ENCODE measurements at places on chromosomes 6 and 20.
A peak's percentile ranks its signal among the peaks of the same experiment; 100 is the strongest.

DNA sequence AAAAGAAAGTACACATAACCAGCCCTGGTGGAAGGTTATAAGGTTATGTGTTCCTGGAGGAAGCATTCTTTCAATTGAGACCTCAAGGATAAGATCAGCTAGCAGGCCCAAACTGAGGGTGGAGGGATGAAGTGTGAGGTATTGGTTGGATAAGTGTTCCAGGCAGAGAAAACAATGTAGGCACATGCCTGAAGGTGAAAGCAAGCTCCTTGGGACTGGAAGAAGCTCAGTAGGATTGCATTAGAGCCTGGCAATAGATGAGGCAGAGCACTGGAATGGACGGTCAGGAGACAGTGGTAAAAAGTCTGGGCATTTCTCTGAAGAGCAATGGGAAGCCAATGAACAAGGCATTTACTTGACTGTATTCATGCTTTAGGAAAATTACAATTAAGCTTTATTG lies 89.9 kb upstream of the SHLD1 start:
- DNase-seq, result no peak

GRCh38 chr6:91276315-91276714 lies 689.4 kb upstream of the MAP3K7 start:
- DNase-seq, result no peak

GRCh38 chr6:142854589-142855488 lies 90.1 kb downstream of the HIVEP2 start:
- no peak for DNase-seq

GRCh38 chr6:112665815-112666214 lies 318.7 kb downstream of the RFPL4B start:
- DNase-seq, result no peak

- DNase-seq, result no peak
These were observed 18.4 kb downstream of the TENT5A start for GRCh38 chr6:81734081-81734480.

DNA sequence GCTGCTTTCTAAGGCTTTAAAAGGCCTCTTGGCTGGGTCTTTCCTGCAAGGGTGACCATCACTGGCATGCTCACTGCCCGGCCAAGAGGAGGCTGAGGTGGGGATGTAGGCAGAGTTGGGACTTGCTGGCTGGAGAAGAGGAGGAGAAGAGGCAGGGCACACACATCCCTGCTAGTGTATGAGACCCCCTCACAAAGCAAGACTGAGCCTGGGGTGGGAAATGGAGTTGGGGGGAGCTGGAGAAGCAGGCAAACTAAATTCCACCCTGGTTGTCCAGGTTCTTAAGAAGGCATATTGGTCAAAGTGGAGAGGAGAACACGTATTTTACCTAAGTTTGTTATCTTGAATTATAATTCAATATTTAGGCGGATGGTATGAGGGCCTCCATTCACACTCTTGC lies 1.7 kb upstream of the KIZ start:
- DNase-seq, result no peak

GRCh38 chr6:31194061-31194834 lies 23.8 kb upstream of the POU5F1 start:
- DNase-seq, result no peak

- peak; percentile 32 for DNase-seq
These were observed 170.6 kb downstream of the IBTK start for GRCh38 chr6:82076916-82077315.

DNA sequence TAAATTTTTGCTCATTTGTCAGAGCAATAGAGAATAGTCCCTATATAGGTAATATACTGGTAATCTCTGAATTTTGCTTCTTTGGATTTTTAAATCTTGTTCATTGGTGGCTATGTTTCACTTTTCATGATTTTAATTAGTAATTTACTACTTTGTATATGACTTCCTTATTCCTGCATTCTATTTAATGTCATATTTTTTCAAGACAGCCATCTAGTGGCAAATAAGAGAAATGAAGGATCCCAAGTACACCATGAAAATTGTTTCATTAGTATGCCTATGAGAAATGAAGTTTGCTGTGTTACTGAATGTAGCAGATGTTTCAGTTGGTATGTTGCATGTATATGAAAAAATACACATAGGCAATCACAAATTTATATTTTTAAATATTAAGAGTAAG lies 82.4 kb downstream of the ZNF292 start:
- peak; percentile 59 for DNase-seq

DNA sequence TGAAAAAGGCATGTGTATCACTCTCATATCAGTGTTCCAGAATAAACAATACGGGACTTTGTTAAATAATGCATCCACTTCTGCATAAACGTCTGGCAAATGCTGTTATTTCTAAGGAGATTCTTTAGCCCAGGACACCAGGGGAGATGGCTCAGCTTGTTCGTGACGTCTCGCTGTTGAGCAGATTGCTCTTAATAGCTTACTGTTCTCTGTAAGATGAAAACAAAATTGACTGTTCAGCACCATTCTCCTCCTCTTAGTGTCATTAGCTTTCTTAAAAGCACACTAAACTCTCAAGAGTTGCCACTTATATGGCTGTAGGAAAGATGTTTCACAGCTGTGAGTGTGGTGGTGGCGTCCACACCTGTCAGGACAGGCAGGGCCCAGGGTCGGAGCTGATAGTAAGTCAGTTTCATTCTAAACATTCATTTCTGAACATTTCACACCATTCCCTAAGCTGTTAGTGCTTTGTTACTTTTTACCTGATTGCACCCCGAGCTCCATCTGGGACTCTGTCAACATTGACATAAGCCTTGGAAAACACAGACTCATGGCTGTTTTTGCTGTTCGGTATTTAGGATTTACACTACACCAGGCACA lies 132.1 kb downstream of the ZDHHC14 start:
- DNase-seq, result no peak

DNA sequence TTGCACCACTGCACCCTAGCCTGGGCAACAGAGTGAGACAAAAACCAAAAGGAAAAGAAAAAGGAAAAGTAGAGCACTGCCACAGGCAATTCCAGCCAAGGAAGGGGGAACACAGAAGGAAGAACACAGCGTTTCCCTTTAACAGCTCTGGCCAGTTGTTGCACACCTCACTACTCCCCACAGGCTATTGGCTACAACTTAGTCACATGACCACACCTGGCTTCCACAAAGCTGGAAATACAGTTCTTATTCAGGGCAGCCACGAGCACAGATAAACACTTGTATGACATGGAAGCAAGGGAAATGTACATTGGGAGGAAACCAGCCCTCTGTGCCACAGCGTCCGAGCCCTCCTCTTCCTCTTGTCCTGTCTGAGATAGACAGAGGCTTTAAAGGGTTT lies 249.0 kb upstream of the JARID2 start:
- no peak for DNase-seq

DNA sequence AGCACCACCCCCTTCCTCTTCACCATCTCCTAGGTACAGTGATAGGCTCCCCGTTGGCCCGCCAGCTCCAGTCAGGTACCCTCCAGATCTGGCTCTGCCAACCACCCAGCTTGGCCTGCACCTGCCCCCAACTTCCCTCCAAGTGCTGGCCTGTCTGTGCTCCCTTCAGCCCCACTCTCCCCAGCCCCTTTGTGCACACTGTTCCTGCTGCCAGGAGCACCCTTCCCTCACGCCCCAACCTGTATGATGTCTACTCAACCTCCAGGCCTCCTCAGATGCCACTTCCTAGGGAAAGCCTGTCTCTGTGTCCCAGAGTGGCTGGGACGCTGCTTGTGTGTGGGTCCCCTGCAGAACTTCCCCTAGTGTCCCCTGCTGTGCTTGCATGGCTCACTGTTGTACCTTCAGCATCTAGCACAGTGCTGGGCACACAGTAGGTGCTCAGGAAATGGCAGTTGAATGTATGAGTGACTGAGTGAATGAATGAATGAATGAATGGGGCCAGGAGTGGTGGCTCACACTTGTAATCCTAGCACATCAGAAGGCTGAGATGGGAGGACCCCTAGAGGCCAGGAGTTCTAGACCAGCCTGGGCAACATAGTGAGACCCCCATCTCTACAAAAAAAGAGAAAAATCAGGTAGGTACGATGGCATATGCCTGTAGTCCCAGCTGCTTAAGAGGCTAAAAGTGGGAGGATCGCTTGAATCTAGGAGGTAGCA lies 3.0 kb downstream of the ZBP1 start:
- no peak for DNase-seq

DNA sequence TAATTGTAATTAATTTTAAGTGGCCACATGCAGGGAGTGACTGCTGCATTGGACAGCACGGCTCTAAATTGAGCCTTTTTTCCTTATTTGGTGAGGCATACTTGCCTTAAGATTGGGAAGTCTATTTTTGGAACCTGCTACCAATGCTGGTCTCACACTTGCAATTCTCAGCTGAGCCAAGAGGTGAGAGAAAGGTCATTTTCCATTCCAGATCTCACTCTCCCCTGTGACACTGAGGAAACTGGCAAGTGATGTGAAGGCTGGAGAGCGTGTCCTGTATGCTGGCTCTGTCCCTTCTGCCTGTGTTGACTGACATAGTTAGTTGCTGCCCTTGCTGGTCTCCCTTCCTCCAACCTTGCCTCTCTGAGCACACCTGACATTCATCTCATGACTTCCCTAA lies 735 bp upstream of the MOG start:
- DNase-seq, result no peak

GRCh38 chr6:118659513-118660217 lies 8.3 kb upstream of the CEP85L start:
- peak; percentile 37 for DNase-seq

GRCh38 chr20:35619196-35620095 lies 3.8 kb downstream of the SPAG4 start:
- DNase-seq, result peak; percentile 85

DNA sequence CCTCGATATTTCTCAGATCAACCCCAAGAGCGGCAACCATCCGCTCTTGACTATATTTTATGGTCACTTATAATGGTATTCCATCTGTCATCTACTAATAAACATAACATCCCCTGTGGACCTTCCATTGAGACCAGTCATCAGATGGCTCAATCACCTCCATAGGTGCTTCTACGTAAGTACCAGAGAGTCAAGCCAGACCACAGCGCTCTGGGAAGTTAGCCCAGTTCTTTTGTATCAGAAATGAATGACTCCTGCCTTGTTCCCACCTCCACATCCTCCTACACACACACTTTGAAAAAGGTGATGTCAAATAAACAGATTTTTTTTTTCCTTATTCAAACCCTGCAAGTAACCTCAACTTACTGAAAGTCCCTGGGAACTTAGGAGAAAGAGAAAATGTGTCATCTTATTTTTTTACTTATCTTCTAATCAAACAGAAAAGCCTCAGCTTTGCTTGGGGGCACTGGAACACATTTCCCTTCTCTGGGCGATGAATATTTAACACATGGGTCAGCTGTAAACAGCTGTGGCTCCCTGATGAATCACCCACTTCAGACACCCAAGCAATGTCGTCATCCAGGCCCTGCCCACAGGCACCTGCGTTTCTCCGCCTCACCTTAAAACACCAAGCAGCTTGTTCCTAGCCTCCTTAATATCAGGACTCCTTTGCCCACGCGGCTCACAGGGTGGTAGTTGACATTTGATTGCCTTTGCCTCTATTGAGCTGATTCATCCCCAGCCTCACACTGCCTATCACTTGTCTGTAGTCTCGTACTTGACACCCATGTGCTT lies 121.4 kb upstream of the LY86 start:
- DNase-seq, result no peak

DNA sequence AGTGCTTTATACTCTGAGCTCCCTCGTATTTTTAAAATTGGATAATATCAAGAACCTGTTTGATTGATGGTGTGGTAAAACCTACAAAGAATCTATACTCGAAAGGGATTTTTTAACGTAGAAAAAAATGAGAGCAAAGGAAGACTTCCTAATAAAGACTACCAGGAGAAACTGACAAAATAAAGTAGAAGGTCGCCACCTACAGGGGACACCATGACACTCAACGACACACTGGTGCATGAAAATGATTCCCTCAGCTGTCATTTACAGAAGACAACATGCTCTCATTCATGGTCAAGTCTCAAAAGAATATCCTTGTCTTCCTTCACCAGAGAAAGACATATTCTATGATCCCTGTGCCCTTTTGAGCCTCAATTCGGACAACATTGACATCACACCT lies 10.1 kb upstream of the NHSL1 start:
- DNase-seq, result peak; percentile 63

DNA sequence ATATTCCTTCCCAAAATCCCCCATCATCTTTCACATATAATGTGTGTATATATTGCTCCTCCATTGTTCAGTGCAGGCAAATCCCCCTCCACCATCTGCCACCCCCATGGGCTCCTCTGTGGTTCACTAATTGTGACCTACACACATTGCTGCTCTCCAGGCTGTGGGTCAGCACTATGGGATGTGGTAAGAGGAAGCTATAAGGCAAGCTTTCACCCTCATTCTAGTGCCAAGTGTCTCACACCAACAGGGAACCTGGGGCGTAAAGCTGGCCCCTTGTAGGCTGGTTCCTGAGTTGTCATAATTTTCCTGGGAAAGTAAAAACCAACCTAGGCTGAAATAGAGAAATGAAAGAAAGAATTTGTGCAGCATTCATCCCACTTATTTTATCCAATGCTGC lies 16.8 kb downstream of the FKBP1A start:
- no peak for DNase-seq

DNA sequence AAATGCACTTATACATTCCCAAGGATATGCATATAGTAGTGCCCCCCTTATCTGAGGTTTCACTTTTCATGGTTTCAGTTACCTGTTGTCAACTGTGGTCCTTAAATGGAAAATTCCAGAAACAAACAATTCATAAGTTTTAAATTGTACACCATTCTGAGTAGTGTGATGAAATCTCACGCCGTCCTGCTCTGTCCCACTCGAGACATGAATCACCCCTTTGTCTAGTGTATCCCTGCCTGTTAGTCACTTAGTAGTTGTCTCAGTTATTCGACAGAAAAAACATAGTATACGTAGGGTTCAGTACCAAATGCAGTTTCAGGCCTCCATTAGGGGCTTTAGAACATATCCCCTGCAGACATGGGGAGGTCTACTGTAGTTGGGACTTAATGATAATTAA lies 57.0 kb downstream of the MAP1LC3A start:
- DNase-seq, result peak; percentile 15

DNA sequence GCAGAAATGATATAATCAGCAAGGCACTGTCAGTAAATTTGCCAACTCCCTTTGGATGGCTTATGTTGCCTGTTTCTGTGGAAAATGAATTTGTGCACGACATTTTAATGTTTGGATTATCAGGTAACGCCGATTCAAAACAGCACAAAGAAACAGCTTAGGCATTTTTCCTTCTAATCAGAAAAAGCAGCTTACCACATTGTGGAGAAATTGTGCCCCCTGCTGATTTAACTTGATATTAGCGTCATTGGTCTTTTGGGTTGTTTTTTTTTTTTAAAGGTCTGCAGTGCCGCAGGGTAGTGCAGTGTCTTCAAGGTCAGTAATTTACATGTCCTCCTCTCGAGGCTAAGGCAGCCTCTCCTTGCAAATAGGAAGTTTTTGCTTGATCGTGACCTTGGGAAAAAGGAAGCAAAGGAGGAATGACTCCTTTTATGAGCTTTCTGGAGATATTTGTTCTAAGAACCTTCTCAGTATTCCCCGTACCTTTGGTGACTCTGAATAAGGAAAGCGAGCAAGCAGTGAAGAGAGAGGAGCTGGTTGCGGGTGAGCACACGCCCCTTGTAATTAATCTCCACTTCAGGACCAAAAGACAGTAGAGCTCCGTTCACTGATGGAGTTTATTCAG lies 79.1 kb downstream of the ELOVL4 start:
- peak; percentile 93 for DNase-seq

GRCh38 chr6:34517966-34518365 lies 38.2 kb downstream of the SPDEF start:
- no peak for DNase-seq

- no peak for DNase-seq
These were observed 2.0 kb downstream of the HLA-B start for GRCh38 chr6:31354864-31355582.

- no peak for DNase-seq
These were observed 8.9 kb downstream of the TIAM2 start for GRCh38 chr6:155004017-155004416.
